ENCODE measurements at places on chromosomes 16 and 17.
A peak's percentile ranks its signal among the peaks of the same experiment; 100 is the strongest.

GRCh38 chr16:54443352-54443751, 156.8 kb upstream of the IRX3 start:
- no peak for DNase-seq

GRCh38 chr17:40399185-40399584, 18.5 kb downstream of the TOP2A start:
- DNase-seq = no peak

GRCh38 chr16:48008011-48008525, 147.7 kb downstream of the ABCC12 start:
- DNase-seq = no peak

GRCh38 chr17:17034026-17034425, 8.2 kb upstream of the MPRIP start:
- DNase-seq = no peak

- DNase-seq = no peak
Observed at GRCh38 chr17:83099570-83100181, 20.3 kb downstream of the METRNL start.

- no peak for DNase-seq
Observed at GRCh38 chr16:50839920-50840729, 98.2 kb downstream of the CYLD start.

DNA sequence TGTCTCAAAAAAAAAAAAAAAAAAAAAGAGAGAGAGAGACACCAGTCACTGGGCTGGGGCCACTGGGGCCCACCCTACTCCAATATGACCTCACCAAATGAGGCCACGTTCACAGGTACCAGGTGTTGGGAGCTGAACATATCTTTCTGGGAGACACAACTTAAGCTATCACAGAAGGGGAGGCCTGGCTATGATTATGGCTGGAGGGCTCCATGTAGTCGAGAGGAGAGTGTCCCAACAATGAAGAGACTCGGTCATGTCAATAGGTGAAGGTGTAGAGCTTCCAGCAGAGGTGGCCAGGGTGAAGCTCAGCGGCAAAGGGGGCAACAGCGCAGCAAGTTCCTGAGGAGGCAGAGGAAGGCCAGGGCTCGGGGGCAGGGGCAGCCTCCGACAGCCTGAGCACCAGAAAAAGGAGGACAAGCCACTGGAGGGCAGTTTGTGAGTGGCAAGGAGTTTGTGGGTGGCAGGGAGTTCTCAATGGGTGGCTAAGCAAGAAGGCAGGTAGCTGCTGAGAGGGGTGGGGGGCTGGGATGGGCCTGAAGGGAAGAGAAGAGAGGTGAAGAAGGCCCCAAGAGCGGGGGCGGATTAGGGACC, 28.0 kb downstream of the ABCC3 start:
- no peak for DNase-seq

- no peak for DNase-seq
Observed at GRCh38 chr16:64983231-64983630, 138.6 kb downstream of the CDH11 start.

DNA sequence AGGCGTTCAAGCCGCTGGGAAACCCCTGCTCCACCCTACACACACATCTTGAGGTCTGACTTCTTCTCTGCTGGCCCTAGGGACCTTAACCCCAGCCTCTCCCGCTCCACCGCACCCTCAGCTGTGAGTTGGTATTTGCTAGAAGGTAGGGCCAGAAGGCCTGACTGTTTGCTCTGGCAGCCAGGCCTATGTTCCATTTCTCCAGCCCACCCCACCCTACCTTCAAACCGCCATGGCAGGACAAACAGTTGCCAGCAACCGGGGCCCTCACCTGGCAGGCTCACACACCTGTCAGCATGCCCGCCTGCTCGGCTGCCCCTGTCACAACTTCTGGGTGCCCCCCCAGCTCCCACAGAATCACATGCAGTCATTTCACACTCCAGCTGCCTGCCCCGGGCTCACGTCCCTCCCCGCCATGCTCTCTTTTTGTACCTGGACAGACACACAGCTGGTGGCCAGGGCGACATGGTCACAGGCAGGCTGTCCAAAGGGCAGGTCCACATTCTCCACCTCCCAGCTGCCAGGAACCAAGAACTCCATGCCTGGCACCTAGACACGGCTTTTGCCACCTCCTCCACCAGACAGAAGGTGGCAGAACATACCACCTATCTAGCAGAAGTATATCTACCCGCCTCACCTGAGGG, 2.6 kb upstream of the ATP2A3 start:
- no peak for DNase-seq

- DNase-seq = no peak
Observed at GRCh38 chr16:71431176-71431575, 10.7 kb downstream of the TLE7 start.

DNA sequence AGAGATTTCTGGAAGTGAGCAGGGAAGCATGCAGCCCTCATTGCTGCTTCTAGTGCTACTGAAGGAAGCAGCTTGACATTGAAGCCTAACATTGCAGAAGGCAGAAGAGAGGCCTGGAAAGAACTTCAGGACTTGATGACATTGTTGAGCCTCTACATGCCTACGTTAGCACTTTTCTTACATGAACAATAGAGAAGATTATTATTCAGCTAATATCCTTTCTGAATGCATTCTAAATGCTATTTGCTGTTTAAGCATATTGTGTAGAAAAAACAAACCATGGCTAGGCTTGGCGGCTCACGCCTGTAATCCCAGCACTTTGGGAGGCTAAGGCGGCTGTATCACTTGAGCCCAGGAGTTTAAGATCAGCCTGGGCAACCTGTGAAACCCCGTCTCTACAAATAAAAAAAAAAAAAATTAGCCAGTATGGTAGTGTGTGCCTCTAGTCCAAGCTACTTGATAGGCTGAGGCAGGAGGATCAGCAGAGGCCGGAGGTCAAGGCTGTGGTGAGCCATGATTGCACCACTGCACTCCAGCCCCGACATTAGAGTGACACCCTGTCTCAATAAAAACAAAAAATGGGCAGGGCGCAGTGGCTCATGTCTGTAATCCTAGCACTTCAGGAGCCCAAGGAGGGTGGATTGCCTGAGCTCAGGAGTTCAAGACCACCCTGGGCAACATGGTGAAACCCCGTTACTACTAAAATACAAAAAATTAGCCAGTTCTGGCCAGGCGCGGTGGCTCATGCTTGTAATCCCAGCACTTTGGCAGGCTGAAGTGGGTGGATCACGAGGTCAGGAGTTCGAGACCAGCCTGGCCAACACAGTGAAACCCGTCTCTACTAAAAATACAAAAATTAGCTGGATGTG, 2.2 kb upstream of the AURKB start:
- no peak for DNase-seq

DNA sequence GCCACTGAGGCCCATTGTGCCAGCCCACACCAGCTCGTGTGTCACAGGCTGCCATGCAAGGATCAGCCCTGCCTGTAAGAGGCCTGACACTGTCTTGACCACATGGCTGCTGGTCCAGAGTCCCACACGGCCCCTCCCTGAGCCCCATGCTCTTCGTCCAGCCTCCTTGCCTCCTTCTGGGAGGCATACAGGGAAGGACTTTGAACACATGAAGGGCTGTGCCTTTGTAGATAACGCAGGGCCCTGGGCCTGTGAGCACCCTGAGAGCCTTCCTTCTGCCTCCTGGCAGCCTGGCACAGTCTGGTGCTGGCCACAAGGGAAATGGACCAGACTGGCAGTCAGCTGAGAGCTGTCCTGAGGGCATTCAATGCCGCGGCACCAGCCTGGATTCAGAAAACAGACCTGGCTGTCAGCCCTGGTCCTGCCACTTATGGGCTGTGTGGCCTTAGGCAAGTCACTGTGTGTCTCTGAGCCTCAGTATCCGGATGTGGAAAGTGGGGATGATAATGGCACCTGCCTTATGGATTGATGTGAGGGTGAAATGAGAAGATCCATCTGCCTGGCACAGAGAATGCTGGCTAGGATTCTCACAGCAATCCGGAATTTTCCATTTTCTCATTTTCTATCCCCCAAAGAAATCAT, 19.2 kb upstream of the SPNS2 start:
- no peak for DNase-seq

DNA sequence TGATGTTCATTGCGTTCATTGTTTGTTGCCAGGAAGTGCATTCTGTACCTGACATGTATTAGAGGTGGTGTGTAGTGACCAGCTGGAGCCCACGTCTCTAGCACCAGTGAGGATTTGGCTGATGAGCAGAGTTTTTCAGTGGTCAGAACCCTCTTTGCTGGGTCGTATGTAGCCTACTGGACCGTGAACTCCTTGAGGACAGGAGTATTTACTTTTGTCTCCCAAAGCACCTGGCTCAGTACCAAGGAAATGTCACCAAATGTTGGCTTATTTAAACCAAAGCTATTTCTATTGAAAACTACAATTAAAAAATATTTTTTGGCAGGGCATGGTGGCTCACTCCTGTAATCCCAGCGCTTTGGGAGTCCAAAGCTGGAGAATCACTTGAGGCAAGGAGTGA, 262.7 kb downstream of the SNX29 start:
- DNase-seq = no peak

DNA sequence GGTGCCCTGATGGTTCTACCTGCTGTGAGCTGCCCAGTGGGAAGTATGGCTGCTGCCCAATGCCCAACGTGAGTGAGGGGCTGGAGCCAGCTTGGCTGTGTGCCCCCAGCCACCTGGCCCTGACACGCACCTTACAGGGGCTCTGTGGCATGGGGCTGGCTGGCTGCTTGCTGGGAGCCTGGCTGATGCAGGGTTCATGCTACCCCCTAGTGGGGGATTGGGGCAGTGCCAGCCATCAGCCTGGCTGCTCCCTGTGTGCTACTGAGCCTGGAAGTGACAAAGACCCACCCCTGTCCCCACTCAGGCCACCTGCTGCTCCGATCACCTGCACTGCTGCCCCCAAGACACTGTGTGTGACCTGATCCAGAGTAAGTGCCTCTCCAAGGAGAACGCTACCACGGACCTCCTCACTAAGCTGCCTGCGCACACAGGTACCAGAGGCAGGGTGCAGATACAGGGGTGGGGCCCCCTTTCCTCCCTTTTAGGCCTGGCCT, 5.7 kb downstream of the GRN start:
- DNase-seq = peak; percentile 60

DNA sequence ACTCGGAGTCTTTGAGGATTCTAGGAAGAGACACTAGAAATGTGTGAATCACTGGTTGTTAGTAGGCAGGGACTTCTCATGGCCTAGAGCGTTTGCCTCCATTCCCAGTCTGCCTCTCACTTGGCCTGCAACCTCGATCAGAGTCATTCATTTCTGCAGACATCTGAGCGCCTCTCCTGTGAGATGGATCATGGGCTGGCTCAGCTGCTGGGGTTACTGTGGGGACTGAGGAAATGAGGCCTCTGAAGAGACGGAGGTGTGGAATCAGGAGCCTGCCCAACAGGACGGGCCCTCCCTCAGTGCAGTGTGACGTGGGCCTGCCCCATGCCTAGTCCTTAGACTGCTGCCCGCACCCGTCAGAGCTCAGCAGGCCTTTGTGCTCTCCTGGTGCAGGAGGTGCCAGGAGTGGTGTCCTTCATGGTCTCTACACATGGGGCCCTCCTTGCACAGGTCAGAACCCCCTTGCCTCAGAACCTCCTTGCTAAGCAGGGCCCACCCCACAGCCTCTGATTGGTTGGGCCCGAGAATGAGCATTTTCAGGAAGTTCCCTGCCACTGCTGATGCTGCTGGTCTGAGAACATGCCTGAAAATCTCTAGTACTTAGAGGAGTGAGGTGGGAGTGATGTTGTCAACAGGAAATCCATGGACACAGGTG, 99.4 kb downstream of the NPIPB11 start:
- DNase-seq = no peak

- DNase-seq = no peak
Observed at GRCh38 chr17:68441070-68441770, 16.1 kb downstream of the WIPI1 start.

DNA sequence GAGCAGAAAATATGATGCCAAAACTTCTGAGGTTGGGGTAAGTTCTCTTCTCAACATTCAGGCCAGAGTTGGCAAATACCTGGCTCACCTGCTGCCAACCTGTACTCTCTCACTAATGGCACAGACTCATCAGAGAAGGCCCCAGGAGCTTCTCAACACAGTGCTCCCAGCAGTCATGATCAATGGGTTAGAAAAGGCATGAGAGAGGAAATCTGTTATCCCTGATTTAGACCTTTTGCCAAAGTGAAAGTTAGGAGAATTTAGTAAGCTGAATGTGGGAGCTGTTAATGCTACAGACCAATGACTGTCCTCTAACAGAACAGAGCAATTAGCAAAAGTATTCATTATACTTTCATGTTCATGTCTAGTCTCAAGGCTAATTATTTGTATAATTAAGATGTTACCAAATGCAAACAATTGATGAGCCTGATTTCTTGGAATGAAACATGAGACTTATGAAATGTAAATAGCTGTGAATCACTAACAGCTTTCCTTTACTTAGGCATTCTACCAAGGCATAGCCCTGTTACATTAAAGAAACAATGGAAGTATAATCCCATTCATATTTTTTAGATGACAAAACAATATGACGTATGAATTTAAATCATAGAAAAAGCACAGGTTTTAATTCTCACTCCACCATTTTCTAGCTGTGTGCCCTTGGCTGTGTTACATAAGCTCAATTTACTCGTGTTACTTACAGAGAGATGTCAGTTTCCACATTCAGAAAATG, 68.7 kb upstream of the MARCHF10 start:
- no peak for DNase-seq

- DNase-seq = no peak
Observed at GRCh38 chr16:27272076-27272475, 3.5 kb upstream of the NSMCE1 start.

DNA sequence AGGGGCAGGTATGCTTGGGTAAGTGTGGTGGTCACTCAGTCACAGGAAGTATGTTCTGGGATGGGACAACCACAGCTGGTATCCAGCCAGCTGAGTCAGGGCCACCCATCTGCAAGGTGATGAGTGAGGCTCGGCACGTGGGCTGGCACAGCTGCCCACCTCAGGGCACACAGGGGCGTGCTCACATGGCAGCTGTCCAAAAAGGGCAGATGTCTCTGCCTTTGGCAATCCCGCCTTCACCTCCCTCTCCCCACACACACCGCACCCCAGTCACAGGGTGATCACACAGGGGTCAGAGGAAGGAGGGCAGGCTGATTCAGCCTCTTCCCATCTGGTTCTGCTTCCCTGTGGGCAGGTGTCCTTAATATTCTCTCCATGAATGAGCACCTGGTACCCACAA, 85.9 kb upstream of the TOB1 start:
- DNase-seq = no peak

- no peak for DNase-seq
Observed at GRCh38 chr16:49503256-49504022, 129.8 kb downstream of the C16orf78 start.

- DNase-seq = peak; percentile 4
Observed at GRCh38 chr16:57639172-57639887, 10.9 kb downstream of the ADGRG1 start.

- peak; percentile 26 for DNase-seq
Observed at GRCh38 chr16:67326472-67327309, at the start of the genes KCTD19 and LRRC36. Gene KCTD19, minus strand, starts transcription at chr16:67326741. Its CDS starts 34 bp downstream, at chr16:67326707. Gene LRRC36, plus strand, starts transcription at chr16:67326815. Its CDS starts 48 bp downstream, at chr16:67326863.
